Epithelial cell of proximal tubule (primary cell): ENCODE measurements at places on chromosomes 5 and 9.

DNA sequence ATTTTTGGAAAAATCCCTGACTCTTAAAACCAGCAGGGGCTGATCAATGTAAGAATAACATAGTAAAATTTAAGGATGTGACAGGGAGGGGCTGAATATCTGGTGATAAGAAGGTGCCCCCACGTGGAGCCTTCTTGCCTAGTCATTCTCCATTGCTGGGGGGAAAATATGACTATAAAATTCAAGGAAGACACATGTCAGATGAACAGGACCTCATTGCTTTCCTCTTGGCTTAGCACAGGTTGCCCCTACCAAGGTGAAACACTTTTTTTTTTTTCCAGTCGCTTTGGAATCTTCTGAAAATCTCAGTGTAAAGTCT, 310.9 kb downstream of the EFNA5 start:
- DNase-seq, result no peak

DNA sequence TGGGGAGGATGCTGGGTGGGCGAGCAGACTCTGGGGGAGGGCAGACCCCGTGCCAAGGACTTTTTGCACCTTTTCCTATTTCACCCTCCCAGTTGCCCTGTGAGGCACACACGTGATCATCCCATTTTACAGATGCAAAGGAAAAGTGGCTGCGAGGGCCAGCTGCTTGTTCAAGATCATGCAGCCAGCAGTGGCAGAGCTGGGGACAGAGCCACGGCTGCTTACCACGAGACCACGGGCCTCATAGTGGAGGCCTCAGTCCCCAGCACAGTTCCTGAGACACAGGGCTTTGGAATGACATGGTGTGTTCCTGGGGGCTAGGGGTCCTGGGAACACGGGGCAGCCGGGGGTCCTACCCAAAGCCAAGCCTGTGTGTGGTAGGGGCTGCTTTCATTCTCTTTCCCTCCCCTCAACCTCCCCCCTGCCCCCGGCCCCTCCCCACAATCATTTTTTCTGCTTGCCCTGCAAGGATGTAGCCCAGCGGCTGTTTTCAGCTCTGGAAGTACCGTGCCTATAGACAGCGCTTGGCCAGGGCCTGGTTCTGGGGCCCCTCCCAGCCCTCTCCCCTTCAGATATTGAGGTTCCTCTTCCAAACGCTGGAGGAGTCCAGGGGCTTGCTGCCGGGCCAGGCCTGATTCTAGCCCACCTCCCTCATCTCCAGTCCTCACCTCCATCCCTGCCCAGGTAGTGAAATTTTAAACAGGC, 58.5 kb upstream of the IER5L start:
- no peak for DNase-seq

- no peak for DNase-seq
Measured at GRCh38 chr5:79495311-79495710, 18.6 kb downstream of the HOMER1 start.

DNA sequence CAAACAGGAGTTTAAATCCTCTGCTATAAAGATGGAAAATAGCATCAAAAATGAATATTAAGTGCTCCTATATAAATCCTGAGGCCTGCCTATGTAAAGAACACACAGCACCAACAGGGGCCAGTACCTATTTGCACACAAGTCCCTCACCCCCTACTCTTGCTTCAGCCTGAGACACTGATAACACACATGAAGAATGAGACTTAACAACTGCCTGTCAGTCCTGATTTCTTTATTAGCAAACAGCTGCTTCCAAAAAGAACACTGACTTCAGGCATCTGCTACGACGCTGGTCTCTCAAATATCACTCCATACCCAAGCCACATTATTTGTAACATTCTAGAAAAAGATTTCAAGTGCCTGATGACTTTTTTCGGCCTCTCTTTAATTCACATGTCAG, 55.5 kb downstream of the MYO10 start:
- DNase-seq, result no peak

DNA sequence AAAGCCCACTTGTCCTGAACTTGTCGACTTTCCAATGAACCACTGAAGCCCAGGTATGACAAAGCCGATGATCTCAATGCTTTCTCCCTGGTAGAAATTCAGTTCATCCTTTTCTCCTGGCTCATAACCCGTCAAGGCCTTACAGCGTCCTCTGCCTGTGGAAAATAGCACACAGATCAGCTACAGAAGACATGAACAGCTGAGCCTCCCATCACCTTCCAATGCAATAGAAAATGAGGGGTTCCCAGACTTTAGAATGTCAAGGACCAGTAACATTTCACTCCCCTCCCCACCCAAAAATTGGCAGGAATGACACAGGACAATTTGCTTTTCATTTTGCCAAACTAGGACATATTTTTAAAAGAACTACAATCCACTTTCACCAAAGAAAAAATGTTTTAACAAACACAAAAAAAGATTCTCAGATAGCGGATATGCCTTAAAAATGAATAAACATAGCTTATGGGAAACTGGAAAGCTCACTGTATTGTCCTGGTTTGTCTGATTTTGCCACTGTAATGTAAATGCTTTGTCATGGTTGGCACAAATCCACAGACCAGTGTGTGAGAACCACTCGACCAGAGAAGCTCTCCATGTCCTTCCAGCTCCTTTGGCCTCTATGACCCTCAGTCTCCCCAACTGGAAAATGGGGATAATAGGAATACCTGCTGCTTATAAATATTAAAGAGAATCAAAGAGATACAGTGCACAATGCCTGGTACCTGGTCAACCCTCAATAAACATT, 24.4 kb downstream of the SH3TC2 start:
- no peak for DNase-seq

DNA sequence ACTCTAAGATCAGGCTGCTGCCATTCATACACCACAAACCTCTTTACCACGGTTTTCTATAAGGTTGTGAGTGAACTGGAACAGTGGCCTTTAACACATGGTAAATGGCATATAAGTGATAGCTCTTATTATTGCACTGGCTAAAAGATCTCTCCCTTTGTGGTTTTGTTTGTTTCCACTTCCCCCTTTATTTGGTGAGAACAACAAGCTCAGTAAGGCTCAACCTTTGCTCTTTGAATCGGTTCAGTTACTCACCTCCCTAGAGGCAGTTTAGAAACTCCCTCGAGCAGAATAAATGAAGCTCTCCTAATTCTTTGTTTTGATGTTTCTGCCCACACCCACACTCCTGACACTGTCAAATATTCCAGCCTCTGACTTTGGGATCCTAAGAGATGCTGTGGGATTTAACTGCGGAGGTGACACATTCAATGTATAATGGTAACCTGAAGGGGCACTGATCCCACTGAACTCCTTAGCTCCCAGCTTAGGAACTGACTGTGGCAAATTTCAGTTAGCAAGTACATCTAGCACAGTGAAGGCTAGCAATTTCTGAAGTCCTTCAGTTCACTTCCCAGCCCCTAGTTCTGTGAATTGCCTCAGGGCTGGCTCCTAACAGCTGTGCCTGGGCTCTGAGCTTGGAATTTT, 22.5 kb upstream of the RAD23B start:
- no peak for DNase-seq

GRCh38 chr5:127997201-127997704, 86.3 kb upstream of the SLC12A2 start:
- DNase-seq, result no peak

DNA sequence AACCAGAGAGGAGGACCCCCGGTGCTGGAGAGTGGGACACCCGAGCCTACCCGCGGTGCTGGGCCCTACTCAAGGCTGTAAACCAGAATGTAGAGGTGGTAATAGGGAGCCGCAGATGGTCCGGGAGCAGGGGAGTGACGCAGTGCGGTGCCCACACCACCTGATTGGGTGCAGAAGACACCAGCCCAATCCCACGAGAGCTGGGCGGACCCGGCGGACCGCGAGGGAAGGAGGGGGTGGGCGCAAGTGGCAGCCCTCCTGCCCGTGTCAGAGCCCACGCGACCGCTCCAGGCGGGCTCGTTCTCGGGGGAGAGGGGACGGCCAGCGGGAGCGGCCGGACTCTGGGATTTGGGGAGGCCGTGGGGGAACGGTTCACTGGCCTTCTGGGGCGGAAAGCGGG, 71.2 kb downstream of the C9orf50 start:
- no peak for DNase-seq

- no peak for DNase-seq
Measured at GRCh38 chr5:156237361-156237760, 89.6 kb upstream of the SGCD start.

DNA sequence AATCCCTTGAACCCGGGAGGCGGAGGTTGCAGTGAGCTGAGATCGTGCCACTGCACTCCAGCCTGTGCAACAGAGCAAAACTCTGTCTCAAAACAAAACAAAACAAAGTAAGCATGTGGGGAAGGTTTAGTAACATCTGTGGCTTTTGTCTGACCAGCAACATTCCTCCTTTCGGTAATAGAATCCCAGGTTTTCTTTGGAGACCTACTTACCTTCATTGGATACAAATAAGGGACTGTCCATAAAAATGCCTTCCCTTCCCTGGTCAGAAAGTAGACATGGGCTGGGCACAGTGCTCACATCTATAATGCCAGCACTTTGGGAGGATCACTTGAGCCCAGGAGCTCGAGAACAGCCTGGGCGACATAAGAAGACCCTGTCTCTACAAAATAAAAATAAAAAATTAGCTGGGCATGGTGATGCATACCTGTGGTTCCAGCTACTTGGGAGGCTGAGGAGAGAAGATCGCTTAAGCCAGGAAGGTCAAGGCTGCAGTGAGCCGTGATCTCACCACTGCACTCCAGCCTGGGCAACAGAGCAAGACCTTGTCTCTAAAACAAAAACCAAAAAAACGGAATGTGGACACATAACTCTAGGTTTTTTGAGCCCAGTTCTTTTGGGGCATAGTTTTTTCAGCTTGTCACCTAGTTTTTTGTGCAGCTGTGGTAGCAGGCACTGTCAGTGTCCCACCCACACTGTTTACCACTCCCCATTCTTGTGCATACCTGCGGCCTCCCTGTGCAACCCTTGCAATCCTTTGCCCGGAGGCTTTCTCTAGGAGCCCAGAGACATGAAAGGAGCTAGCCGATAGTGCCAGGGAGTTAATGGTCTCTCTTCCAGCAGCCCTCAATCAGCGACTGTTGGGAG, 9.0 kb upstream of the SPINK4 start:
- DNase-seq, result no peak

DNA sequence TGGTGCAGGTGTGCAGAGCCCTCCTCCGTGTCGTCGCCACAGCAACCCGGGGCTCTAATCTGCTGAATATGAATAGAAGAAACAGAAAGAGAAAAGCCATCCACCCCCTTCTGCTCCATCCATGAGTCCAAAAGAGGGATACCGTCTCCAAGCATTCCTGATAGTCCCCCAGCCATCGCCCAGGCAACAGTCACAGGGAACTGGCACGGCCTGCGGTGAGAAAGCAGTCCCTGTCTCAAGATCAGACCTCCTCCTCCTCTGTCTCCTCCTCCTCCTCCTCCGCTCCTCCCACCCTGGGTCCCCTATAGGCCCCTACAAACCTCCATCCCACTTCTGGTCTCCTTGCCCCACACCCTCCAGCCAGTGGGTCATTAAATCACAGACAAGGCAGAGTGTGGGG, 308.1 kb upstream of the MPDZ start:
- no peak for DNase-seq

DNA sequence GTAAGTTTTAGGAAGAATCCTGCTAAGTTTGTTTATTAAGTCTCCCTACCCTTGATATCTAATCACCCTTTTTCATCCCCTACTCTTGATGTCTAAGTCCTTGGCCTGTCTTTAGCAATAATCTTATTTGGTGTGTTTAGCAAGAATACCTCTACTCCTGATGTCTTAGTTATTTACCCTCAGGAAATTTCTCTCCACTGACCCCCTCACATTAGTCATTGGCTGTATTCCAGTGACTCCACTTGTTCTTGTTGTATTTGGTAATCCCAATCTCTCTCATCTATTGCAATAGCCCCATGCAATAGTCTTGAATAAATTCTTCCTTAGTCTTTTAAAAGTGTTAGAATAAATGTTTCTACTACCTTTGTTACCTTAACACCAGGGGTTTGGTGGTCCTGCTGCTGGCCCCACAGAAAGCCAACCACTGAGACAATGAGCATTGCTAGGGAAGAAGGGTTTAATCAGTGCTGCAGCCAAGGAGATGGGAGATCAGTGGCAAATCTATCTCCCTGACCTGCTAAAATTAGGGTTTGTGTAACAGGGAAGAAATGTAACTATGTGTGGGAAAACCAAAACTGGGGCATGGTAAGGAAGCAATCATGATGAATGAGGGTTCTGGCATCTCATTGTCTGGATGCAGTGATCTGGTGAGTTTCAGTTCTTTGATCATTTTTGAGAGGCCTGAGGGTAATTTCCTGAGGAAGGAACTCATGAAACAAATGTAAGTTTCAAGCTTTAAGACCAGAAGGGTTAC, 236.4 kb upstream of the DAB2 start:
- peak; percentile 33 for DNase-seq

DNA sequence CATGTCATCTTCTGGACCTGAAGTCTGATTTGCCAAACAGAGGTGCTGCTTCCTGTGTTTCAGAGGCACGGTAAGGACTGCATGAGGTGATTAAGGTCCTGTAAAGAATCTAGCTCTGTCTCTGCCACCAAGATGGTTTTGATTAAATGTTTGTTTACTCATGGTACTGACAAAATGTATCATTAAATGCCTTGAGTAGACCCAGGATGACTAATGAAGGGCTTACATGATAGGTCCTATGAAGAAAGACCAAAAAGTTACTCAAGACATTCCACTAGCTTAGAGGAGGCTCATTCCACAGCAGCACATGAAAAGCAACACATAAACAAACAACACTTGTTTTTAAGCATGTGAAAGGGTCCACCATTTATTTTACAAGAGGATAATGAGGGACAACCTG, 100.9 kb downstream of the BOD1 start:
- DNase-seq, result no peak

- DNase-seq, result no peak
Measured at GRCh38 chr5:180804129-180804618, 1.6 kb upstream of the MGAT1 start.

- DNase-seq, result no peak
Measured at GRCh38 chr9:31500422-31500821, 884.0 kb upstream of the ACO1 start.

DNA sequence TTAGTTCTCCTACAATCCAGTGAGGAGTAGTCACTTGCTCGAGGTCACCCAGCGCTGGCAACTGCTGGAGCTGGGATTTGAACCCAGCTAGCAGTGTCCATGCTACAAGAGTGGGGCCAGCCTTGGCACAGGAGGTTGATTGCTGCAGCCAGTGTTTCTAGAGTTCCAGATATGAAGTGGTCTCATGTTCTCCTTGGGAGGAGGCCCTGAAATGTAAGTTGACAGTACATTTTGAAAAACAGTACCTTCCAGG, 802 bp downstream of the CCDC107 start:
- no peak for DNase-seq

GRCh38 chr9:133928248-133928764, 63.8 kb downstream of the VAV2 start:
- DNase-seq, result no peak

DNA sequence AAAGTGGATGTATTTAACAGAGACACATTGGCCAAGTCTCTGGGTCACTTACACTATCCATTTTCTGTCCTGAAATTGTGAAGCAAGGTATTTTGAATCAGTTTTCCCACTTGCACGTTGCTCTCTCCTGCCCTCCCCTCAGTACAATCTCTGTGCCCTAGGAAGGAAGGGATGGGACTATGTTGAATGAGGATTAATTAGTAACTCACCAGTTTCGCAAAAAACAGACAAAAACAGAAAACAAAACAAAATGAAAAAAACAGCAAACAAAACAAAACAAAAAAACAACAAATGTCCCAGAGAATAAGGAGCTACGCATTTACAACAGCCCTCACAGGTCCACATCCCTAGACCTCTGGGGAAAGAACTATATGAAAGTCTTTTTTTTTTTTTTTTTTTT, 1.1 kb upstream of the CD14 start:
- DNase-seq, result no peak

- DNase-seq, result no peak
Measured at GRCh38 chr9:78064075-78064474, 32.5 kb upstream of the GNAQ start.

- no peak for DNase-seq
Measured at GRCh38 chr5:142976861-142977260, 206.7 kb downstream of the ARHGAP26 start.

- DNase-seq, result no peak
Measured at GRCh38 chr9:89077519-89077918, 86.3 kb downstream of the S1PR3 start.
